Substantia nigra (tissue), 51 donors: ENCODE measurements at places on chromosomes 2 and 18.

DNA sequence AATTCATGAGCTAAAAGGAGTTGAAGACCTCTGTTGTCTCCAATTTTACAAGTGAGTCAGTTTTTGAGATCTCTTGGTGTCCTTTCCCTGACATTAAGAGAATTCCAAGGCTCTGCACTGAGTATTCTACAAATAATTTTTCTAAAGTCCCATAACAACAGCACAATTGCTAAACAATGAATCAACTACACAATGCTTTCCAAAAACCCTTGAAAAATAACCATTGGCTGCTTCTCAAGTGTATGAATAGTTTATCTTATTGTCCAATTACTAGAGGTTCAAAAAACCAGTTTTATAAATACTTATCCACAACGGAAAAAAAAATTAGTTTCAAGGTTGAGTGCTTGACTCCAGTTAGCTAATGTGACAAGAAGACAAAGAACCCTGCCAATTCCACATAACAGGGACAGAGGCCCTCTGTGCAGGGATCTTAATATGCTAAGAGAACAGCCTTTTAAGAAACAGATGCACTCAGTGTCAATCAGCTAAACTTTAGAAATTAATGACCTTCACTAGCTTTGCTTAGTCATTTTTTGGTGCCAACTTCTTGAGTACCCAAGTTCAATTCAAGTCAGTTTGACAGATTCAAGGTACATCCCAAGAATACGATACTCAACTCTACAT, 266.6 kb upstream of the CYP26B1 start:
- DNase-seq: no peak

GRCh38 chr2:60634438-60634837, 81.0 kb upstream of the BCL11A start:
- no peak for DNase-seq

DNA sequence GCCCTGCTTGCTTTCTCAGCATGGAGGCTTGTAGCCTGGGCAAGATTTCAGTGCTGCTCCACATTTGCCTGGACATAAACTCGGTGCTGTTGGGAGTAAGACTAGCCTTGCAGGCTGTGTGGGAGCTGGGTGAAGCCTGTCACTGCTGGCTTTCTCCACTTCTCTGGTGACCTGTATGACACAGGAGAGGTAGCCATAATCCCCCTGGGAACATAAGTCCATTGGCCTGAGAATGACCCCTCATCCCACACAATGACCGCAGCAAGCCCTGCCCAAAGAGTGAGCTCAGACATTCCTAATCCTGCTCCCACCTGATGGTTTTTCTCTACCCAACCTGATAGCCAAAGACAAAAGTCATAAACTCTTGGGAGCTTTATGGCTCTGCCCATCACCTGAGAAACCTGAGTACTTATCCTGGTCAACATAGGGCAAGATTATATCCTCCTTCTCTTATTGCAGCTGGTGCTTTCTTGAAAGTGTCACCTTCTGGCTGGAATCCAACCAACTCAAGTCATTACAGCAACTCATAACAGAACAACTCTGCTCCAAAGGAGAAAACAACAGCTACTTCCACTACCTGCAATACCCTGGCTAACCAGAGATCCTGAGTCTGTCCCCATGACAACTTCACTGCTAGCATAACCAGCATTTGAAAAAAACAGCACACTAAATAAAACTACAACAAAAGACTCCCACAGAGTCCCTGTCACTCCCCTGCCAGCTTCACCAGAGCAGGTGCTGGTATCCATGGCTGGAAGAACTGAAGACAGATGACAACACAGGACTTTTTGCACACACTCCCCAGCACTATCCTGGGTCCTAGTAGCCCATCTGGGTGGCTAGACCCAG, 834.4 kb upstream of the DDX18 start:
- no peak for DNase-seq

DNA sequence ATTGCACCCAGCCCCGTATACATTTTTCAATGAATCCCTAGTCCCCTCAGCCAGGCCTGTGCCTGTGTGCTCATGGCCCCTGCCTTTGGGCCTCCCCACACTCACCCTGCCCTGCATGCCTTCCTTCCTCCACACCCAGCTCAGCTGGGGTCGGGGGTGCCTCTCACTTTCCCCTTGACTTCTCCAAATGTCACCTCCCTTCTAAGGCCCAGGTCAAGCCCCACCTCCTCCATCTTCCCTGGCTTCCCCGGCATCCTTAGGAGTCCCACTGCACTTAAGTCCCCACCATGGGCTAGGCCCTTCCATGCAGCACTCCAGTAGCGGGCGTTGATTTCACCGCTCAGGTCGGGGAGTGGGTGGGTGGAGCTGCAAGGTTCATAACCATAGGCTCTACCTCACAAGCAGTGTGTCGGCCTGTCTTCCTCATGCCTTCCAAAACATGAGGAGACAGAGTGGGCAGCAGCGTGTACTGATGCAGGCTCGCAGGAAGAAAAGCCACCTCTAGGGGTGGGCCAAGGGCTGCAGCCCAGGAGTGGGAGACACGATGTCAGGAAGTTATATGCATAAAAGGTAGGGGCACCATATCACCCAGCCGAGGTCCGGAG, 47.7 kb downstream of the DNMT3A start:
- DNase-seq: no peak

DNA sequence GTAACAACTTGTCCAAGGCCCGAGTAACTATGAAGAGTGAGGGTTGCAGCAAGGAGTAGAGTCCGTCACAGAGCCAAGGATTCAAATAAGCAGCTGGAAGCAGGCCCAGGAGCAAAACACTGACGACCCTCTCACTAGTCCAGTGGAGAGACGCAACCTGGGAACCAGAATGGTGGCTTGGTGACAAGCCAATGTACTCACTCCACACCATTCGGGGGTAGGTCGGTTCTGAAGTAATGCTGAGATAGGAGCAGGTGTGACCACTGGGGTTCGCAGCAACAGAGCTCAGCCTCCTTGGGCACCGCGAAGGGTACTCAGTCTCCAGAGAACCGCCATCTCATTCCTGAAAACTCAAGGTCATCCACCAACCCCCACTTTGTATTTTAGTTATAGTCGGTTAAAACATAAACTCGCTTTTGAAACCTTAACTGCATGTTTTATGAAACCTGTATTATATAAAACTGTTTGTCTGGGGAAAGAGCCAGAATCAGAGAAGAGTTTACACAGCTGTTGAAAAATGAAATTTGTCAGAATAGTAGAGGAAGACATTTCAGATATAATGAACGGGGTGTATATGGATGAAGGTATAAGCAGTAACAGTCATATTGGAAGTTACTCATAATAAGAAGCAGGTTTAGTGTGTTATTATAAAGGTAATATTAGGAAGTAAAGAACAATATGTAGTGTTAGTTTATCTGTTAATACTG, 8.6 kb downstream of the ANKRD62 start:
- no peak for DNase-seq

DNA sequence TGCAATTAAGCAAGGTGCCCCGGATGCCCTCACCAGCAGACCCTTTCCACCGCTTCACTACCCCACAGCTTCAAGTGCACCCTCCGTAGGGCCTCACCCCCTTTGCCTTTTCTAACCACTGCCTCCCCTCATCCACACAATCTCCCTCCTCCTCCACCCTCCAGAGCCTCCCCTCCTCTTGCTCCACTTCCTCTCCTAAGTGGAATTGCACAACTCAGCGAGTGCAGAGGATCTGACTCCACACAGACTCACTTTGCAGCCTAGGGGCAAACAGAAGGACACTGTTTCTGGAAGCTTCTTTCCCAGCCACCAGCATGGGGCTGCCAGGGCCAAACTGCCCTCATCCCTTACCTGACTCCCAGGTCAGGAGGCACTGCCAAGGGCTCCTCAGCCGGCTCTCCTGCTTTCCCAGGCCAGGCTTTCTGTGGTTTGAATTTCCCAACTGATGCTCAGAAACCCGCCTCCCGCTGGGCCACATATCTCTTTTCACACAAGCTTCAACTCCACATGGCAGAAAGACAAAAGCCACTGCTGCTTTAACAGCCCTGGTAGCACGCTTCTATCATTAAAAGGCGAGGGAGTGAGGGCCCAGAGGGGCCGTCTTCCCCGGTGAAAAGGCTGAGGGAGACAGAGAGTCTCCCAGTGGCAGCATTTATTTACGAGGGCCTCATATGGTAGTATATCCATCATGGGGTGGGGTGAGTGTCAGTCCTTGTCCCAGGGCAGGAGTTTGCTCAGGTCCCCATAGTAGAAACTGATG, 74.7 kb upstream of the MGAT4A start:
- no peak for DNase-seq

DNA sequence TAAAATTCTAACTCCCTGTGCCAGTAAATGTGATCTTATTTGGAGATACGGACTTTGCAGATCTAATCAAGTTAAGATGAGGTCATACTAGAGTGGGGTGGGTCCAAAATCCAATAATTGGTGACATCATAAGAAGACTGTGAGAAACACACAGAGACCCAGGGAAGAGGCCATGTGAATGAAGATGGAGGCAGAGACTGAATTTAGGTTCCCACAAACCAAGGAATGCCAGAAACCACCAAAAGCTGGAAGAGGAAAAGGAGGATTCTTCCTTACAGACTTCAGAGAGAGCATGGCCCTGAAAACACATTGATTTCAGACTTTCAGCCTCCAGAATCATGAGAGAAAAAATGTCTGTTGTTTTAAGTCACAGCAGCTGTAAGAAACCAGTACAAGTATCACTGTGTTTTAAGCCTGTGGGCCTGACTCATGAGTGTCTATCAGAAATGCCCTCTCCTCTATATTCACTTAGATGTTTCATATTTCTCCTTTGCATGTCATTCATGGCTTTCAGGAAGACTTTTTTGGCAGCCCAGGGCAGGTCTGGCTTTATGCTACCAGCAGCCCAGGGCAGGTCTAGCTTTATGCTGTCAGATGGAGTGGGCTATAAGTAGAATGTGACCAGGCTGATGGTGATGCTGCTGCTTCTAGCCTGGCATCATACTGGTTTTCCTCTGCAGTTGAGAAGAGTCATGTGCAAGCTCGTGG, 100.0 kb downstream of the SPOPL start:
- DNase-seq: no peak

DNA sequence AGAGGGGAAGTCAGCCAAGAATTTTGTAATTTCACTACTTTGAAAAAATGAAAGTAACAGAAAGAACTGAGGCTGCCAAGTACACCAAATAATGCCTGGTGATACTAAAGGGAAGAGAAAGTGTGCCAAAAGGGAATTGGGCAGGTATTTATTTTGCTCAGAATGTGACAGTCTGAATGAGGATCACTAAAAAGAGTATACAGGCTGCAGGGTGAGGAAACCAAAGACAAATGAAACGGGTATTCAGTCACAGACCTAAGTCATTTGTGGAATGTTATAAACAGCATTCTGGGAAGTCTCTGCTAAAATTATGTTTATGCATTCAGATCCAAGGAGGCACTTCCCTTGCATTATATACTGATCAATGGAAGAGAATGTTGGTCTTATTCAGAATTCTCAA, 418.6 kb upstream of the SLC39A10 start:
- DNase-seq: no peak

DNA sequence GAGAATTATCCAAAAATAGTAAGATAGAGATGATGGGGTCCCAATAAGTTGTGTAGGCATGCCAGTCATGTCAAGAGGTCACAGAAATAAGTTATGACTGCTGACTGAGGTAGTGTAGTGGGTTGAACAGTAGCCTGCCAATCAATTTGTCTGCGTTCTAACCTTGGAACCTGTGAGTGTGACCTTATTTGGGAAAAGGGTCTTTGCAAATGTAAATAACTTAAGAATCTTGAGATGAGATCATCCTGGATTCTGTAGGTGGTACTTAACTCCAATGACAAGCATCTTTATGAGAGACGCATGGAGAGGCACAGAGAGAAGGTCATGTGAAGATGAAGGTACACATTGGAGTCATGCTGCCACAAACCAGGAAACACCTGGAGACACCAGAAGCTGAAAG, 31.0 kb downstream of the ACVR1 start:
- no peak for DNase-seq

GRCh38 chr2:109375131-109375561, 238.6 kb downstream of the SEPTIN10 start:
- no peak for DNase-seq

DNA sequence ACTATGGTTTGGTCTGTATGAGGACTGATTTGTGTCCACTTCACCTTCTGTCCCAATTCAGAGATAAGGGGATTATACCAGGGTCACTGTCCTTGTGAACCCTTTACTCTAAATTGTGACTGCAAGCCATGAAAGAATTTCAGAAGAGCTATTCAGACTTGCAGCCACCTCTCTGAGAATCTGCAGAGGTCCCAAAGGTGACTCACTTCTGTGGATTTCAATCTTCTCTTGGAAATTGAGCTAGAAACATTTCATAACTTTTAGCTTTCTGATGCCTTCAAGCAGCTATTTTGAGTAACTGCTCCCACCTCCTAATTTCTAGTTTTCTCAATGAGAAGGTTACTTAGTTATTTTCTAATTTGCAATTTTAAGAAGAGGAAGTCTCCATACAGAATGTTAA, 1242.4 kb upstream of the ACVR2A start:
- DNase-seq: no peak

DNA sequence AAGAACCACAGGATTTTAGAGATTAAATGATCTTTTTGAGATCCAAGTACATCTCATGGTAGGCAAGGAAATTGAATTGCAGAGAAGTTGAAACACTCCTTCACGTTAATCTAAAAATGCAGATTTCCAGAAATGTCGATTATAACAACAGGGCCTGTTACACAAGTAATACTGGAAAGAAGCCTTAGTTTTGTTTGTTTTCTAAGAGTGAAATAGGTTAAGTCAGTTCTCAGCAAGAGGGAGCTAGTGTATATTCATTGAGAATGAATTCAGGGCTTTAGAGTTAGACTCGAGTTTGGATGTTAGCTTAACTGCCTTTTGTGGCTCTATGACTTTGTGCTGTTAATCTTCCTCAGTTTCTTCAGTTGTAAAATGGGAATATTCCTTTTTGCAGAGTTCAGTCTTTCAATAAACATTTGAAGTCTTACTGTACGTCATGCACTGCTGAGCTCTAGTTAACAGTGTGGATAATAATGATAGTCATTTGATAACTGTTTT, 926 bp downstream of the NDUFV2 start:
- no peak for DNase-seq

DNA sequence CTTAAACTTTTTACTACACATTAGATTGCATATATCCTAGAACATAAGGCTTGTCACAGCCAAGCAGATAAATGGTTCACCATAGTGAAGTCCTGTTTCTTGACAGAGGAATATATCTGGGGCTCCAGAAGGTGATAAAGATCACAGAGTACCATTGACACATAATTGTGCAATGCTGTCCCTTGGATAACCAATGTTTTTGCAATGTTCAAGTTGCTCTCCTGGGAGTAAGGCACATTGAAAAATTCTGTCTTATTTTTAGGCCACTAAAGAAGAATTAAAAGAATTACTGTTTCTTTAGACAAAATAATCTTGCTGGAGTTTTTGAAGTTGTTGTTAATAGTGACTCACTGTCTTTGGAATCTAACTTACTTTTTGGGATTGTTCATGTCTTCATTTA, 1132.8 kb downstream of the LRP1B start:
- no peak for DNase-seq

GRCh38 chr2:72138011-72138881, 9.4 kb downstream of the CYP26B1 start:
- no peak for DNase-seq

GRCh38 chr2:8505311-8505920, 176.4 kb upstream of the ID2 start:
- no peak for DNase-seq

DNA sequence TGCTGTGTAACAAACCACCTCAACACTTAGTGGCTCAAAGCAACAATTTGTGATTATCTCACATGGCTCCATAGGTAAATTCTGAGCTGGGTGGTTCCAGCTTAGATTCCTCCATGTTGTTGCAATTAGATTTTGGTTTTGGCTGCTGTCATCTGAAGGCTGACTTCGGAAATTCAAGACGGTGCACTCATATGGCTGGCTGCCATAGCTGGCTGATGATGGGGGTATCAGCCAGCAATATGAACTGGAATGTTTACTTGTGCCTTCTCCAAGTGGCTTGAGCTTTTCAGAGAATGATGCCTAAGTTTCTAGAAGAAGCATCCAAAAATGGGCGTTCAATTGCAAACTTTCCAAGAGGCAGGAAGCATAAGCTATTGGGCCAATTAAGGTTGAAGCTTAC, 213.1 kb downstream of the GCA start:
- no peak for DNase-seq
